ENCODE measurements at places on chromosomes 12 and 14. TPM values are rescaled to one million over a fixed set of nuclear protein-coding genes. Genes with fewer than 3 reads are reported as not detected.

Gene PLEKHD1
- total RNA-seq: 0.08 TPM

Gene PITPNM2
- total RNA-seq: 11.6 TPM

Gene RNASE12
- total RNA-seq: not detected

Gene WIF1
- not detected for total RNA-seq

Gene WNT1
- total RNA-seq: not detected

Gene FOXG1
- not detected for total RNA-seq

Gene NFE2
- total RNA-seq: not detected

Gene TMEM63C
- total RNA-seq: 8.7 TPM

Gene CLEC1A
- total RNA-seq: not detected

Gene TCL1A
- total RNA-seq: not detected

Gene LGR5
- total RNA-seq: 13.8 TPM

GRCh38 chr14:50985859-50986331 is 41.6 kb upstream of the PYGL start:
- H3K4me1 ChIP-seq: peaks cover 31% of the 10 kb centered on the region
- peaks cover 5% of the 10 kb centered on the region for H3K36me3 ChIP-seq
- DNase-seq: no peak
- peak overlapping the region; percentile 12 for H3K27ac ChIP-seq

GRCh38 chr12:3679831-3680230 is 73.1 kb downstream of the CRACR2A start:
- no peak overlapping the region for H3K27ac ChIP-seq
- H3K4me1 ChIP-seq: no peaks in the 10 kb centered on the region
- no peak overlapping the region for H3K4me3 ChIP-seq
- no peaks in the 10 kb centered on the region for H3K36me3 ChIP-seq
- DNase-seq: no peak
- H3K27me3 ChIP-seq: no peaks in the 10 kb centered on the region

DNA sequence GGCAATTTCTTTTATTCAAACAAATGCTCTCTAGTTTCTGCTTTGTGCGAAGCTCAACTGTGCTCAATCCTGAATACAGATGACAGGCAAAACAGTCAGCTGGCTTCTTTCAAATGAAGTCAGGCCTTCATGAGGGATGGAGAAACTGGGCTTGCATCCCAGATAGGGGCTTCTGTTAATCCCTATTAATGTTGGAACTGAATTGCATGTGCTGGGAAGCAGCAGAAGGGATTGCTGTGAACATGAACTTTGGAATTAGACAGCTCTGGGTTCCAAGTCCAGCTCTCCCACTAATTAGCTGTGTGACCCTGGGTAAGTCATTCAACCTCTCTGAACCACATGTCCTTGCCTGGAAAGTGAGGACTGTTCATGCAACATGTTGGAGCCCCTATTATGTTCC is 21.1 kb upstream of the CORO1C start:
- DNase-seq: no peak
- H3K27ac ChIP-seq: no peak overlapping the region
- H3K4me1 ChIP-seq: no peaks in the 10 kb centered on the region
- H3K36me3 ChIP-seq: peaks cover under 1% of the 10 kb centered on the region

DNA sequence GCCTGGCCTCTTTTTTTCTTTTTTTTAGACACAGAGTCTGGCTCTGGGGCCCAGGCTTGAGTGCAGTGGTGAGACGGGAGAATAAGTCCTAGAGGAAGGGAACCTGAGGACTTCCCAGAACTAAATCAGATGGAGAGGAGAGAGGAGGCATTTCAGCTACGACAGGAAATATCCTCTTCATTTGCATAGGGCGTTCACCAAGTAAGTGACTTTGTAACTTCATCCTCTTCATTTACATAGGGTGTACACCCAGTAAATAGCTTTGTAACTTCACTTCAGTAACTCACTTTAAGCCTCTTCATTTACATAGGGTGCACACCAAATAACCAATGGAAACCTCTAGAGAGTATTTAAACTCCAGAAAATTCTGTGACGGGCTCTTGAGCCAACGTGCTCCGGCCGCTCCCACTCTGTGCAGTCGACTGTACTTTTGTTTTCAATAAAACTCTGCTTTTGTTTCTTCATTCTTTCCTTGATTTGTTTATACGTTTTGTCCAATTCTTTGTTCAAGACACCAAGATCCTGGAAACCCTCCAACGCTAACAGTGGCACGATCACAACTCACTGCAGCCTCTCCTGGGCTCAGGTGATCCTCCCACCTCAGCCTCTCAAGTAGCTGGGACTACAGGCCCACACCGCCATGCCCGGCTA is 21.4 kb upstream of the ANKRD9 start:
- DNase-seq: no peak
- H3K27me3 ChIP-seq: no peaks in the 10 kb centered on the region
- H3K27ac ChIP-seq: no peak overlapping the region

GRCh38 chr12:108630481-108631207 is 3.0 kb downstream of the SELPLG start:
- peak overlapping the region; percentile 72 for H3K27ac ChIP-seq
- no peaks in the 10 kb centered on the region for H3K27me3 ChIP-seq
- H3K4me3 ChIP-seq: no peak overlapping the region

GRCh38 chr14:75277815-75278421 is 710 bp upstream of the FOS start:
- peak overlapping the region; percentile 96 for H3K27ac ChIP-seq
- peaks cover 58% of the 10 kb centered on the region for H3K4me1 ChIP-seq
- H3K36me3 ChIP-seq: peaks cover 19% of the 10 kb centered on the region
- peak overlapping the region; percentile 79 for H3K4me3 ChIP-seq
- DNase-seq: no peak

GRCh38 chr12:45986641-45987339 is 3.6 kb downstream of the SCAF11 start:
- no peak for DNase-seq
- H3K36me3 ChIP-seq: peaks cover 14% of the 10 kb centered on the region
- H3K4me1 ChIP-seq: peaks cover 70% of the 10 kb centered on the region
- H3K4me3 ChIP-seq: peak overlapping the region; percentile 7
- no peaks in the 10 kb centered on the region for H3K27me3 ChIP-seq

- no peak overlapping the region for H3K4me3 ChIP-seq
- no peak overlapping the region for H3K27ac ChIP-seq
- peaks cover 35% of the 10 kb centered on the region for H3K4me1 ChIP-seq
- peaks cover 3% of the 10 kb centered on the region for H3K36me3 ChIP-seq
These were observed 2.8 kb downstream of the DHH start for GRCh38 chr12:49091836-49092085.

- no peak for DNase-seq
- H3K27me3 ChIP-seq: no peaks in the 10 kb centered on the region
- peaks cover 48% of the 10 kb centered on the region for H3K4me1 ChIP-seq
- peaks cover 9% of the 10 kb centered on the region for H3K36me3 ChIP-seq
- H3K4me3 ChIP-seq: no peak overlapping the region
These were observed 28.6 kb downstream of the DYRK2 start for GRCh38 chr12:67677166-67677565.

- H3K36me3 ChIP-seq: no peaks in the 10 kb centered on the region
- no peak for DNase-seq
- peaks cover 14% of the 10 kb centered on the region for H3K4me1 ChIP-seq
- no peaks in the 10 kb centered on the region for H3K27me3 ChIP-seq
These were observed 268.8 kb downstream of the DUSP6 start for GRCh38 chr12:89083491-89083890.

GRCh38 chr12:57904848-57905811 is 36.2 kb upstream of the ATP23 start:
- peak overlapping the region; percentile 48 for H3K4me3 ChIP-seq
- H3K4me1 ChIP-seq: peaks cover 19% of the 10 kb centered on the region
- DNase-seq: no peak
- no peak overlapping the region for H3K27ac ChIP-seq
- no peaks in the 10 kb centered on the region for H3K36me3 ChIP-seq
- H3K27me3 ChIP-seq: peaks cover 3% of the 10 kb centered on the region

GRCh38 chr14:24283796-24284460 is 12.5 kb upstream of the RABGGTA start:
- no peak overlapping the region for H3K4me3 ChIP-seq
- H3K36me3 ChIP-seq: no peaks in the 10 kb centered on the region

GRCh38 chr12:56222531-56222895 is 791 bp upstream of the RNF41 start:
- peaks cover 40% of the 10 kb centered on the region for H3K4me1 ChIP-seq
- H3K27me3 ChIP-seq: no peaks in the 10 kb centered on the region
- H3K4me3 ChIP-seq: peak overlapping the region; percentile 99
- peaks cover 4% of the 10 kb centered on the region for H3K36me3 ChIP-seq

GRCh38 chr12:15693228-15693911 is 95.8 kb downstream of the EPS8 start:
- no peak for DNase-seq
- peak overlapping the region; percentile 88 for H3K27ac ChIP-seq
- no peaks in the 10 kb centered on the region for H3K36me3 ChIP-seq
- H3K4me1 ChIP-seq: peaks cover 82% of the 10 kb centered on the region
- H3K4me3 ChIP-seq: no peak overlapping the region
- no peaks in the 10 kb centered on the region for H3K27me3 ChIP-seq

DNA sequence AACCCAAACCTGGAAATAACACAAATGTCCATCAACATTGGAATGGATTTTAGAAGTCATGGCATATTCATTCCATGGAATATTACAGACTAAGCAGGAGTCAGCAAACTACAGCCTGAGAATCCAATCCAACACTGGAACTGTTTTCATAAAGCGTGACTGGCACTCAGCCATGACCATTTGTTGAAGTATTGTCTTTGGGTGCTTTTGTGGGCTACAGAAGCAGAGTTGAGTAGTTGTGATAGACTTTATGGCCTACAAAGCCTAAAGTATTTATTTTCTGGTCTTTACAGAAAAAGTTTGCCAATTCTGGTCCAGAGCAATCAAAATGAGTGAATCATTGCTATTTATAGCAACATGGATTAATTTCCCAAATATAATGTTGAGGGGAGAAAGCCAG is 34.5 kb upstream of the FRS2 start:
- no peaks in the 10 kb centered on the region for H3K36me3 ChIP-seq

DNA sequence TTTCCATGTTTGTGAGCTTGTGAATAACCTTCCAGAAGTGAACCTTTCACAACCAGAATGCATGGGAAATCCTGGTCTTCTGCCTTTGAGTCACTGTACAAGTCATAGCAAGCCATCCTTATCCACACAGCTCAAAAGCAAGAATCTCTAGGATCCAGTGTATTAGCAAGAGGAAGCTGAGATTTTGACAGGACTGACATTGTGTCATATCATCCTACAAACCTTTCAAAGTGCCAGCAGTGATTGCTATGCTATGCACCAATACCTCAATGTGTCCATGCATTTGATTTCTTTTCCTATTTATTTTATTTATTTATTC is 13.5 kb upstream of the NRDE2 start:
- no peak overlapping the region for H3K4me3 ChIP-seq
- no peaks in the 10 kb centered on the region for H3K4me1 ChIP-seq
- no peaks in the 10 kb centered on the region for H3K36me3 ChIP-seq
- DNase-seq: no peak
- H3K27ac ChIP-seq: no peak overlapping the region

GRCh38 chr14:76375947-76376404 is at the start of gene ESRRB:
ESRRB (plus strand) TSS chr14:76376137; CDS start chr14:76376402, 265 bp downstream.
- H3K4me1 ChIP-seq: peaks cover 13% of the 10 kb centered on the region
- no peak within 1 kb of the TSS for H3K27ac ChIP-seq
- H3K4me3 ChIP-seq: peak within 1 kb of the TSS; percentile 84
- DNase-seq: no peak
- no peaks in the 10 kb centered on the region for H3K36me3 ChIP-seq

- H3K4me3 ChIP-seq: no peak overlapping the region
- H3K27ac ChIP-seq: no peak overlapping the region
- H3K27me3 ChIP-seq: no peaks in the 10 kb centered on the region
- no peak for DNase-seq
- peaks cover 2% of the 10 kb centered on the region for H3K36me3 ChIP-seq
- H3K4me1 ChIP-seq: no peaks in the 10 kb centered on the region
These were observed 89.0 kb downstream of the SLC38A1 start for GRCh38 chr12:46179693-46180452.

DNA sequence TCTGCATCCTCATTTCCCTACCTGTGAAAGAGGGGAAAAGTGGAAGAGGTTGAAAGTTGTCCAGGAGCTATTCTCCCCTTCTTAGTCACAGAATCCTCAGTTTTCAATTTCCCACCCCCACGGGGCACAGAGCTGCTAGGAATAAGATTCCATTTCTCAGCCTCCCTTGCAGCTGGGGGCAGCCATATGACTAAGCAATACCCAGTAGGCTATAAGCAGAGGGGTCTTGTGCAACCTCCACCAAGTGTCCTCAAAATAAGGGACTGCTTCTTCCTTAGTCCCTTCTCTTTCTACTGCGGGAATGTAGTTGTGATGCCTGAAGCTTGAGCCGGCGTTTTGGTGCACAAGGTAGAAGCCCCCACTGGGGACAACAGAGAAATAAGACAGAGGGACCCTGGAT is 40.9 kb downstream of the VWF start:
- no peaks in the 10 kb centered on the region for H3K27me3 ChIP-seq
- peaks cover 29% of the 10 kb centered on the region for H3K4me1 ChIP-seq
- no peak overlapping the region for H3K4me3 ChIP-seq
- no peak for DNase-seq

DNA sequence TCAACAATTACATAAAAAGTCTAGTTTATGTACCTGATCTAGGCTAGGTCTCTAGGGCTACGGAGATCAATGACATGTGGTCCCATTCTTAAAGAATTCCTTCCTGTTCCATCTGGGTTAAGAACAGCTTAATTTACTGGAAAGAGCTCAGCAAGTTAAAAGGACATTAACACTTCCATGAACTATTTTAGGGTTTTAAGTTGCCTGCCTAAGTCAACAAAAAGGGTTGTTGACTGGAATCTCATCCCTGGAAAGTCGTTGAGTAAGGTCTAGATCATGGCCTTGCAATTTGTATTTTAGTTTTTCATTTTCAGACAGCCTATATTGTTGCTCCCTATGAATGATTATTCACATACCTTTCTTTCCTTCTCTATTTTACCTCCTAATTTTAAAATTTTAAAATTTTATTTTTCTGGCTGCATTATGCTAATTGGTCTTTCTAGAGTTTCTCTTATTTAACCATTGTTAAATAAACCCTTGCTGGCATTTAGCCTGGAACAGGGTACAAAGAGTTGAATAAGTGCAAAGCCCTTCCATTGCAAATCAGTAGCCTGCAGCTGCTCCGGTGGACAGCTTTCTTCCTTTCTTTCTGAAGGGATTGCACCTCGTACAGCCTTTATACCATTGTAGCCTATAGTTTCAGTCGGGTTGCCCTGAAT is 66.3 kb downstream of the VRK1 start:
- H3K27ac ChIP-seq: no peak overlapping the region
- no peaks in the 10 kb centered on the region for H3K4me1 ChIP-seq
- H3K27me3 ChIP-seq: no peaks in the 10 kb centered on the region
- DNase-seq: no peak
- H3K36me3 ChIP-seq: no peaks in the 10 kb centered on the region
- H3K4me3 ChIP-seq: no peak overlapping the region

DNA sequence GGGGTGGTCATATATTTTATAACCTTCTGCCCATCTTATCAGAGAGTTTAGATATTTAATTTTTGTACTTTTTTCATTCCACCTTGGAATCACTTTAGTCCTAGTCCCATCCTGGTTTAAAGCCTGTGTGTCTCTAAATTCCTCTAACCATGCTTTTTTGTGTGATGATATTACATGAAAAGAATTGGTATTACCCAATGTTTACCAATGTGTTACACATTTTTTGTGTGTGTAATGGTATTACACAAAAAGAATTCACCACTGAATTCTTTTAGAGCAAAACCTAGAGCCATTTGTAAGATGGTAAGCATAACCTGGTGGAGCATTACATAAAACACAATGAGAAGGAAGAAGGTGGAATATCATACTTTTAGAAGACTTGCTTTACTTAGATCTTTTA is 77.5 kb downstream of the FAR2 start:
- no peak for DNase-seq
- no peak overlapping the region for H3K27ac ChIP-seq
- no peaks in the 10 kb centered on the region for H3K27me3 ChIP-seq
